ENCODE measurements at places on chromosomes 2 and 18.

DNA sequence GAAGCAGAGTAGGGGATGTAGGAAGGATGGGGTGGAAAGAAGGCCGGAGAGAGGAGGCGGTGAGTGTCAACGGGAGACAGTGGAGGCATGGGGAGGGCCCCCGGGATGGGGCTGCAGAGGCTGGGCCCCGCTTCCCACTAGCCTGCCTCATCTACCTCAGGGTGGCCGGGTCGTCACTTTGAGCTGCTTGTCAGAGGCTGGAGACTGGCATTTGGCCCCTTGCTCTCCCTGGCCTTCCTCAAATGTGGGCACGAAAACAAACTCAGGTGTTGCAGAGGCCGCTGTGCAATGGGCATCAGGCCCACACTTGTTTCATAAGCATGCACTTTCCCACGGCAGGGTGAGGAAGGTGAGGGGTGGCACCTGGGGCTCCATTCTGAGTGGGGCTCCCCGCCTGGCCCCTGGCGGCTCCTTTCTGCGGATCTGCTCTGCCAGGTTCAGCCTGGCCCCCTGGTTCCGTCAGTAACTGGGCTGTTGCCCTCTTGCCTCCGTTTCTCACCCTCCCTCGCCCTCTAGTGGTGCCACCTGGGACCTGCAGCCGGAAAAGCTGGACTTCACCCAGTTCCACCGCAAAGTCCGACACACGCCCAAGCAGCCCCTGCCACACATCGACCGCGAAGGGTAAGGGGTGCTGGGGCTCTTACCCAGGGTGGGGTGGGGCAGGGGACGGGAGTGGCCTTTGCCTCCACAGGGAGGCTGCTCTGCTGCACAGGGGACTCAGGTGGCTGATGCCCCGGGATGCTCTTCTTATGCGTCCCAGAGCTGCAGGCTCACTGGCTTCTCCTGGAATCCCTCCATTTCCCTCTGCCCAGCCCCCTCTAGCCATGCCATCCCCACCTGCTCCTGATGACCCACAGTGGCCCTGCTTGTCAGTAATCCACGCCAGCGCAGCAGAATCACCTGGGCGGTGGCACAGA, 125.4 kb downstream of the CTIF start:
- DNase-seq, result no peak

GRCh38 chr2:27559228-27559627, 23.6 kb upstream of the ZNF512 start:
- no peak for DNase-seq

DNA sequence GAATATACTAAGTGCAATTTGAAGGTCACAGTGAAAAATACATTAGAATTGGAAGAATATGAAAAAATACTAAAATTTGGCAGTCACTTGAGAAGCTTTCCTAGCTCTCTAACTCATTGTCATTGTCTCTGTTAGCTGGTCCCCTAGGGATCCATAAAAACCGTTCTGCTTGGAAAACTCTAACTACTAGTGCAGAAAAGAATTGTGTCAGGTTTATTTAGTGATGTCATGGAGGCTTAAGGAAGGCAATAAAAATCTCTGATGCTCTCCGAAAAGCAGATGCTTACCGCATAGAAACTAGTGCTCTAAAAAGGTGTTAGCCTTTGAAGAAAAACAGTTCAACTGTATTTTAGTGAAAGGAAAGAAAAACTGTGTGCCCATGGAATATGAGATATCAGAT, 150.1 kb upstream of the DLGAP1 start:
- no peak for DNase-seq

- DNase-seq, result no peak
Measured at GRCh38 chr2:112843288-112843687, 6.7 kb upstream of the IL1B start.

GRCh38 chr2:169705927-169706326, 11.7 kb downstream of the PHOSPHO2 start:
- no peak for DNase-seq

GRCh38 chr2:190640117-190640516, 8.8 kb upstream of the NAB1 start:
- no peak for DNase-seq
